Upper lobe of right lung (tissue), 1 donor: ENCODE measurements at places on chromosomes 7 and 10. TPM values are rescaled to one million over a fixed set of nuclear protein-coding genes. Genes with fewer than 3 reads are reported as not detected.

ZPBP gene
- not detected for total RNA-seq

SEPTIN14 gene
- not detected for total RNA-seq

ATP5MK gene
- 206 TPM for total RNA-seq

GDF2 gene
- not detected for total RNA-seq

C10orf105 gene
- total RNA-seq = 0.52 TPM

COL13A1 gene
- 13.5 TPM for total RNA-seq

TMEM140 gene
- total RNA-seq = 31.2 TPM

GRCh38 chr7:112869111-112869774 is 79.0 kb upstream of the TMEM168 start:
- no peak for DNase-seq

GRCh38 chr7:155810770-155811559 is 1.3 kb downstream of the SHH start:
- DNase-seq = no peak

- no peak for DNase-seq
Measured at GRCh38 chr7:141369422-141369821, 181.8 kb upstream of the AGK start.

GRCh38 chr7:33959676-33960075 is 54.3 kb downstream of the BMPER start:
- DNase-seq = no peak

DNA sequence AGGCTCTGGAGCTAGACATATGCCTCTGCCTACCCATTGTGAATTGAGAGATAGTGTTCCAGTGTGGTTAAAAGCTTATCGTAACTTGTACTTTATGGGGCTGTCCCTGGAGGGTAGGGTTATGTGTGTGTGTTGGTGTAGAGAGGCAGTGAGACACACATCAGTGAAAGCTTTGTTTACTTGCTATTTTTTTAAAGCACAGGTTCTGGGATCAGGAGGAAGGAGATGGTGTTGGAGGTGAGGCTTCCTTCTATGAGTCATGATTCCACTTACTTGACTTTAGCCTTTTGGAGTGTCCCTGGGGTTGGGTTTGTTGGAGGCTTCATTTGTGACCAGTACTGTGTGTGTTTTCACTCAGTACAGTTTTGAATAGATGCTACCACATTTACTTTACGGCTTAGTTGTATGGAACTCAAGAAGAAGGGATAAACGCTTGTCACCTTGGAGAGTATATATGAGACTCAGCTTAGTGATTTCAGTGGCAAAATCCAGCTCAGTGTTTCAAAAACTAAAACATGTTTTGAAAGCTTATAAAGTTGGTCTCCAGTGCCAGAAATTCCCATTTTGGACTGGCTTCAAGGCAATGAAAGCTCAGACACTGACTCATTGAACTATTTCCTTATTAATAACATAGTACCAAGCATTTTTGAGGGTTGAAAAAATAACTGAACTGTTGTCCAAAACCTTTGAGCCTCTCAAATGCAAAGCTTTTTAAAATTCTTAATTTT is 106.2 kb downstream of the PLXDC2 start:
- no peak for DNase-seq

- DNase-seq = no peak
Measured at GRCh38 chr7:39261771-39262170, 284.1 kb downstream of the POU6F2 start.

- DNase-seq = no peak
Measured at GRCh38 chr10:3766046-3766756, 18.8 kb downstream of the KLF6 start.

DNA sequence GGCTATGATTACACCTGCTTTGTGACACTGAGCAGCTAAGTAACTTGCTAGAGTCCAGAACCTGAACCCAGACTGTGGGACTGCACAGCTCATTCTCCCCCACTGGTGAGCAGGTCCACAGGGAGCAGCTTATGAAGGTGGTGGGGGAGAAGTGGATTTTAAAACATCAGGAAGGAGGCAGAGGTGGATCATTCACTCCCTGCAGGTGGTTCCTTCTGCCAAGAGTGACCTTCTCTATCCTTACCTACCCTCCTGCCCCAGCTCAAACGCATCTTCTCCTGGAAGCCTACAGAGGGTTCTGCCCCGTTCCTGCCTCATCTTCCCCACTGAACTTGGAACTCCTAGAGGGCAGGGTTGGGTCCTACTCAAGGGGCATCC is 539 bp upstream of the FAM241B start:
- DNase-seq = no peak

GRCh38 chr7:50267525-50268041 is 36.9 kb upstream of the IKZF1 start:
- no peak for DNase-seq
